Transverse colon (tissue), 4 donors: ENCODE measurements at places on chromosomes 2 and 18.

DNA sequence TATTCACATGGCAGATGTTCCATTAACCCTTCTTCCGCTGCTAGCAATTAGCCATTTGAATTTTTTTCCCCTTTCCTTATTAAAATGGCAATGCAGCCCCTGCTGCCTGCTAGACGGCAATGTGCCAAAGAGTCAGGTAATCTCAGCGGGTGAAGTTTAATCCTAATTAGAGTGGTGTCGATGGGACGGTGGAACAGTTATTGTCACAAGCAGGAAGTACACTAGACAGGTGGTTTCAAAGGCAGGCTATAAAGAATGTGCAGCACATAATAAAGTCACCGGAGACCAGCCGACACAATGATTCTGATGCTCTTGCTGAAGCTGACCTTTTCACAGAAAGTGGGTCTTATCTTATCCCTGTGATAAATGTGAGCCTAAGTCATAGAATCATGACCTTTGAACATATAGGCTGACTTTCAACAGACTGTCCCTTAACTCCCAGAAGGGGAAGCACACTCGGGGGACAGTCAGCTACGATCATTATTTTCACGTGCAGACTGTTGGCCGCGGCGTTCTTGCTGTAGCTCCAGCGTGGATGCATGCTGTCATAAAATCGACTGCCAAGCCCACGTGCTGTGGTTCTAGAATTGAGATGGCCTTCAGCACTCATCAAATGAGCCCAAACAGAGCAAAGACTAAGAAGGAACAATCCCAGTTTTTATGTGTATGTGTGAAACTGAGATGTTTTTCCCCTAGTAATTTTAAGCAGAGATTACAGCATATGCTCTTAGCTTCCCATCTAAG, 926.2 kb upstream of the SOX11 start:
- DNase-seq, result no peak

GRCh38 chr2:211347328-211347727, 790.9 kb downstream of the CPS1 start:
- DNase-seq, result no peak

DNA sequence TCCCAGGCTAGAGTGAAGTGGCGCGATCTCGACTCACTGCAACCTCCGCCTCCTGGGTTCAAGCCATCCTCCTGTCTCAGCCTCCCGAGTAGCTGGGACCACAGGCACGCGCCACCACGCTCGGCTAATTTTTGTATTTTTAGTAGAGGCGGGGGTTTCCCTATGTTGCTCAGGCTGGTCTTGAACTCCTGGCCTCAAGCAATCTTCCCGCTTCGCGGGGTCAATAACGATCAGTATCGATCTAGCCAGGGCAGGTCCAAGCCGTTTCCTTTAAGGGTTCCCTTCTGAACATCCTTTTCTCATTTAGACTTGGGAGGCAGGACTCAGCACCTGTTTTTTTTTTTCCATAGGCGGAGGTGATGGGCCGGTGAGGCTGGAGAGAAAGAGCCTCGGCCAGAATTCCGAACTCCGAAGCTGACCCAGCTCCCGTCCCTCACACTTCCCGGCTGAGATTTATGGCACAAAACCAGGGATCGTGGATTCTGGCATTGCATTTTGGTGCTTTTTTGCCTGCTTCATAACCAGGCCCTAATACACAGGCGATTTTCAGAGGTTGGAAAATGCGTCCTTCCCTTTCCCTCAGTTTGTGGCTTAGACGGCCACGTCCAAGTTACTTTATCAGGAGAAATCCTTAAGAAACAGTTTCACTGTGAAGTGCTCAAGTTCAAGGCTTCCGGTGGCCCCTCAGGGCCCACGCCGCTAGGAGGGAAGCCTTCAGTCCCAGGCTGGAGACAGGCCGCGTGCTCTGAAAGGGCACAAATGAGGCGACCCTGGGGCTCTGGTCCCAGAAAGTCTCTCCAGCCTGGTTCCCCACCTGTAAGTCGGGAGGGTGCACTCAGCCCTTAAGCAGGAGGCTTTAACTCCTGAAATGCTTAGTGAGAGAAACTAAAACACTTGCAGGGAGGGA, 998 bp upstream of the SLC66A3 start:
- no peak for DNase-seq

- no peak for DNase-seq
Observed at GRCh38 chr2:181660181-181660580, 3.3 kb upstream of the CERKL start.
